Astrocyte of the cerebellum (primary cell): ENCODE measurements at places on chromosomes 3 and 15.

- no peak for DNase-seq
Observed at GRCh38 chr3:34419801-34420200, 621.4 kb downstream of the PDCD6IP start.

DNA sequence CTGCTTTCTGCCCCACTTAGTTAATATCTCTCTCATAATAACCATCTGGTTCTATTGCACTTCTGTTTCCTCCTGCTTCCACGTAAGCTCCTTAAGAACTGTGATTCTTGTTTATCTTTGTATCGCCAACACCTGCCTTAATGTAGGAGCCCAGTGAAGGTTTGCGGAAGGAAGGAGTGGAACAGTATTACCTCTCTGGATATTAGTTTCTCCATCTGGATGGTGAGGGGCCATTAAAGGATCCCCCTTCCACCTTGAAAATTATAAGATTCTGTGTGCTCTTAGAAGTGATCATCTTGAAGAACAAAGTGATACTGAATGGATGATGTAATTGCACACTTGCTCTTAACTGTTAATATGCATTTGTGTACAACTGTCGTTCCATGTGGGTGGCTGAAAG, 2.2 kb downstream of the CHRNA5 start:
- DNase-seq = no peak

DNA sequence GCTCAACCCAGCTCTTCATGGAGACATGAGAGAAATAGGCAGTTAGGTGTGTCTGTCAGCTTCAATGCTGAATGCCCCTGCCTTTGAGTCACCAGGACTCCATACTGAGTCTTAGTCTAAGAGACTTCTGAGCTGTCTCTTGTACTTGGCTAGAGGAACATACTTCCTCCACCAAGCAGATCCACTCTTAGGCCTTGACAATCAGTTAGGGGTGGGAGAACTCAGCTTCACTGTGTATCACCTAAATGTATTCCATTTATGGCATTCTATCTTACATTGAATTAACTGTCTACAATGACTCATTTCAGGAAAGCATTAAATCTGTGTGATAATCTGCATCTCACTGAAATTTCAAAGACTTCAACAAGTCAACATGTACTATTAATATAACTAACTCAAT, 66.0 kb downstream of the STAC start:
- no peak for DNase-seq

- DNase-seq = no peak
Observed at GRCh38 chr3:24027946-24028345, 82.9 kb downstream of the NR1D2 start.

- no peak for DNase-seq
Observed at GRCh38 chr15:72146934-72147333, 28.7 kb downstream of the SENP8 start.

DNA sequence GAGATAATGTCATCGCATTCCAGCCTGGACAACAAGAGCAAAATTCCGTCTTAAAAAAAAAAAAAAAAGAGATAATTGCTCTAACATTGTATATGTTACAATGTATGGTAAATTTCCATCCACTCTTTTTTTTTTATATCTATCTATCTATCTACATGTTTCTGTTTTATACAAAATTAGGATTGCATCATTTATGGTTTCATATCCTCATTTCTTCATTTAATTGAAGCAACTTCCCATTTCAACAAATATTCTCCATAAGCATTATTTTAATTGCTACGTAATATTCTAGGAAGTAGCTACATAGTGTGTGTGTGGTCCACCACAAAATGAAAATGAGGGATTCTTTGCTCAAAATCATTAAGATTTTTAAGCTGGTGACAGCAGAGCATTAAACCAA, 18.4 kb downstream of the RBP1 start:
- DNase-seq = no peak

- no peak for DNase-seq
Observed at GRCh38 chr3:38047896-38048295, 8.9 kb downstream of the DLEC1 start.

DNA sequence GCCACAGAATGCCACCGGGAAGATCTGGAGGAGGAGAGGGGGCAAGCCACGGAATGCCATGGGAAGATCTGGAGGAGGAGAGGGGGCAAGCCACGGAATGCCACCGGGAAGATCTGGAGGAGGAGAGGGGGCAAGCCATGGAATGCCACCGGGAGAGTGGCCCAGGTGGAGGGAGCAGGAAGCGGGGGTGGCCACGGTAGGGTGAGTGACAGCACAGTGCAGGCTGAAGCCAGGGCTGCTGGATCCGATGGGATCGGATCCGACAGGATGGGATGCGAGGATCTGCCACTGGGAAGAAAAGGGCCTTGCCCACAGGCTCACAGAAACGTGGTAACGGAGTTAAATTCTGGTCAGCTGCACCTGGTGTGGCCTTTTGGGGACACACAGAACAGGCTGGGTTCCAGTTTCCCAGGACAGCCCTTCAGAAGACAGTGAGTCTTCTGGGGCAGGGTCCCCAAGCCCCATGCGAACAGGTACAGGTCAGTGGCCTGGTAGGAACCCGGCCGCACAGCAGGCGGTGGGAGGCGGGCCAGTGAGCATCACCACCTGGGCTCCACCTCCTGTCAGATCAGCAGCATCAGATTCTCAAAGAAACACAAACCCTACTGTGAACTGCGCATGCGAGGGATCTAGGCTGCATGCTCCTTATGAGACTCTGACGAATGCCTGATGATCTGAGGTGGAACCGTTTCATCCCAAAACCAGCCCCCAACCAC, 58.8 kb downstream of the XXYLT1 start:
- no peak for DNase-seq

DNA sequence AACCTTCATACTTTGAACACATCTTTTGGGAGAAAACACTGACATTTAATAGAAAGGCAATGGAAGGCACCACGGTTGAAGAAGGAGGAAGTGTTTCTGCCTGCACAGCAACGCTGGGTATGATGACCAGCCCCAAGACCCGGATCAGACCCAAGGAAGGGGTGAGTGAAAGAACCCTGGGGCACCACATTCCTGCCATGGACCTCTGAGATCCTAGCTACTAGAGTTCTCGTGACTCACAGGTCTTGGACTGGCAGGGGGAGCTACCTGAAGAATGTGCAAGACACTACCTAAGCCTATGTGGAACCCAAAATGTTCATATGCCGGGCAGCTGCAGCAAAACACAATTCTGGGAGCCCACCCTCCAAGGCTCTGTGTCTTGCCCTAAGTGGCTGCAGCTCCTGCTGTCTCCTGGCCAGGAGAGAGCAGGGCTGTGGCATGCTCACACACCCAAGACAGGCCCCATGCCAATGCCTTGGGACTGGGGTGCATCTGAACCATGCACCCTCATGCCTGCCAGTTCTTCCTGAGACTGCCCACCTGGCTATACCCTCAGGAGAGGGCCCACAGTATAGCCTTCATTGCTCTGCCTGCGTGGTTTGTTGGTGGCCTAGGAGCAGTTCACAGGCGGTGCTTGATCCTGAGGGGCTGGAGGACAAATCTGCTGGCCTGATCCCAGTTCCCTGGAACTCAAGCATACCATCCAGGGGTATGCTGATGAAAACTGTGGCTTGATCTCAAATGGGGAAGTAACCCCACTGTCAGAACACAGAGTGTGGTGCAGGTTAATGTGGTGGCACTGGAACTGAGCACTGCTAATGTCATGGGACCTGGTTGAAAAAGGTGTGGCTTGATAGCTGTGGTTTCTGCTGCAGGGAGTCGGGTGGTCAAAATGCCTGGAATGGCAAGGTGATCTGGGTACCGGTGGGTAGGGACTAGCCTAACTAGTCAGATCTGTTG, 353.3 kb upstream of the ARHGEF26 start:
- no peak for DNase-seq

DNA sequence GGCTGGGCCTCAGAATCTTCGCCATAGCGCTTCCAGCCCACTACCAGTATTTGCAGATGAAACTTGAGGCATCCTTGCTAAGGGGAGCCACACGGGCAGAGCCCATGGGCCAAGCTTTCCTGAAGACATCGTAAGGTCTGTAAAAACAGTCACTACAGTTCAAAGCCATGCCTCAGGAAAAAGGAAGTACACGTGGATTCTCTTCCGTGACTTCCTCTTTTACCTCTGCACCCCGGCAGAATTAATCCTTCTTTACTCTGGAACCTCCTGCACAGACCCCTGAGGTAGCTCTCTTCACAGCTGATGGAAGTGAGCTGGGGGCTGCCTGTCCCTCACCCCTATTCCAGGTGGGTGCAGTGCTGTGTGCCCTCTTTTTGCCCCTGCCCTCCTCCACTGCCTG, 129.2 kb downstream of the CHDH start:
- DNase-seq = no peak

GRCh38 chr15:61447981-61448380, 218.9 kb upstream of the RORA start:
- DNase-seq = no peak

GRCh38 chr3:4409415-4409814, 57.7 kb downstream of the SUMF1 start:
- DNase-seq = no peak

DNA sequence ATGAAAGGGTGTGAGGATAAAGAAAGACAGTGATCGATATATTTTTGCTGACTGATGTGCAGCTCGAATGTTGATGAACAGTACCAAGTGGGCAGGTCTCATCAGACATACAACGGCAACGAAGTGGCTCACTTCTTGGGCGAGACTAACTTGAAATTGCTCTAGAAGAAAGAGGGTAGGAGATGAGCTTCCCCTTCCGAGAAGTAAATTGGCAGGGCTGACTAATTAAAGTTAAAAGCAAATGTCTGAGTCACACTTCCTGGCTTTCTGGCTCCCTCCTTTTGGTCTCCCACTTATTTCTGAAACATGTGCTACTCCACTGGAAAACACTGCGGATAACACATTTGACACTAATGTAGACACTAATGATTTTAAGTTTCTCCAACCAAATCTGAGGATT, 228.3 kb downstream of the ABHD5 start:
- no peak for DNase-seq

DNA sequence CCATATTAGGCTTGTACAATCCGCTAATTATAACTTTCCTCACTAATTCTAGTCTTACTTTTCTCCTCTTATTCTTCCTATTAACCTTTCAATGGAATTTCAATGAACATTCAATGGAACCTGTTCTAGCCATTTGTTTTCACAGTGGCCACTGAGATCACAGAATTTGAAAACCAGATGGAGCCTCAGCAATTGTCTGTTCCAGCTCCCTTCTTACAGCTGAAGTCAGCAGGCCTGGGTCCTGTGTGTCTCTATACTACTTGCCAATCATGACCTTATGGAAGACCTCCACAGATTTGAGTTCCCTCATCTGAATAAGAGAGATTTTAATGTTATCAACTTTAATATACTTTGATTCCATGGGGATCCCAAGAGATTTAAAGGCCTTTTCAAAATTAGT, 36.6 kb downstream of the TJP1 start:
- no peak for DNase-seq

- no peak for DNase-seq
Observed at GRCh38 chr3:196920733-196921132, 21.6 kb downstream of the NCBP2 start.

GRCh38 chr15:96702589-96702988, 372.1 kb downstream of the NR2F2 start:
- no peak for DNase-seq

DNA sequence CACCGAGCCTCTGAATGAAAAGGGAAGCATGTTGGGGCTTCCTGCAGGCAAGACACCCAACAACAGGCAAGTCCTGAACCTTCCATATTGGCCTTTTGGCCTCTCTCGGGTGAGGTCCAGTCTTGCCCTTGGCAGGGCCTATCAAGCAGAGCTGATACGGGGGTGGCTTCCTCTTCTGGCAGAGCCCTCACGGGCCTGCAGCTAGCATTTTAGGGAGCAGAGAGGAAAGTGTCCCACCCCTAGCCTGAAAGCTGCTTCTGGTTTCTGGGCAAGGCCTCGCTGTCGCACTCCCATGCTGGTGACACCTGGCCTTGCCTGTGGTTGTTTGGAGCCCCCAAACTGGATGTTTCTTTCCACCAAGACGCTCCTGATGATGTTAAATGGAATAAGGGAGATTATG, 31.8 kb upstream of the CTSH start:
- DNase-seq = no peak

DNA sequence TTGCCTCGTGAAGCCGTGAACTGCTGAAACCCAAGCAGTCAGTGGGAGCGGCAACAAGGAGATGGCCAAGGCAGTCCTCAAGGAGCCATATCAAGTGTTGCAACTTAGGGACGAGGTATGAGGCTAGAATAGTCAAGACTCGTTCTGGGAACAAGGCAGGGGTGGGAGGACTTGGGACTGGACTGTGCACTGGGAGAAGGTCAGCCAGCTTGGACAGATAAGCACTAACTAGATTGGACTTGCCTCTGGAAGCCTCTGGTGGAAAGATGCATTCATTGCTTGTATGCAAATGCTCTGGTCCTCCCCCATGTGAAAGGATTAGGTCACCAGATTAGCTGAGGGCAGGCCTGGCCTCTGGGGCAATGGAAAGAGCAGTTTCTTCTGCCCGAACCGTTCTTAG, 123.3 kb upstream of the CTNNB1 start:
- DNase-seq = no peak

GRCh38 chr15:55775316-55775715, 32.4 kb upstream of the PRTG start:
- no peak for DNase-seq

DNA sequence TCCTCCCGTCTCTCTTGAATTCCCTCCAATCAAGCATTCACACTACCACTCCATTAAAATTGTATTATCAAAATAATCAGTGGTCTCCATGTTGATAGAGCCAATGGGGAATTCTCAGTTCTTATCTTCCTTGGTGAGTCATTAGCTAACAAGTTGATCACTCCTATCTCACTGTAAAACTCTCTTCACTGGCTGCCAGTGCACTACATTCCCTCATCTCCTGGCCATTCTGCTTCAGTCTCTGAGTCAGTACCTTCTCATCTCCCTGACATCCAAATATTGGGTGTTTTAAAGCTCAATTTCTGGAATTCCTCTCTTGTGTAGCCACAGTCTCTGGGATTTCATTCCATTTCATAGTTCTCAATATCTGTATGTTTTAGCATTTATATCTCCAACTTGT, 175.2 kb downstream of the ALDH1A2 start:
- no peak for DNase-seq

- no peak for DNase-seq
Observed at GRCh38 chr3:111033470-111034050, 38.1 kb upstream of the NECTIN3 start.

GRCh38 chr15:80489030-80489594, 84.9 kb downstream of the ARNT2 start:
- no peak for DNase-seq

GRCh38 chr3:134693804-134694203, 43.0 kb upstream of the KY start:
- DNase-seq = no peak

GRCh38 chr3:20589275-20589674, 403.3 kb upstream of the SGO1 start:
- no peak for DNase-seq

GRCh38 chr3:89586676-89587075, 479.3 kb downstream of the EPHA3 start:
- DNase-seq = no peak

DNA sequence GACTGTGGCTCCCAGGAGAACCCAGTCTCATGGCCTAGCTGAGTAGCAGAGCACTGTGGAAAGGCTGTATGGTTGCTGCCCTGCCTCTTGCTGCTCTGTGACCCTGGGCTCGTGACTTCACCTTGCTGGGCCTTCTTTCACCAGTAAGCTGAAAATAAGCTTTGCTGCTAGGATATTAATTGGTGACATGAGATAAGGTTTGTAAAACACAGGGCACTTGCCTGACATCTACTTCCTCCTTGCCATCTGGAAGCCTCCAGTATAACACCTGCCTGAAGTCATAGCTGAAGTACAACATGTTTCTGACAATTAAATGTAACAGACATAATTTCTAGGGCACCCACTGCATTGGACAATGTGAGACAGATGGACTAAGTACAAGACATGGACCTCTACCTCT, 53.6 kb downstream of the CLEC3B start:
- no peak for DNase-seq

GRCh38 chr15:98905963-98906711, 101.5 kb downstream of the PGPEP1L start:
- DNase-seq = no peak
